ENCODE measurements at places on chromosomes 6 and 20.

- no peak for DNase-seq
These were observed 791.5 kb downstream of the TFAP2A start for GRCh38 chr6:9623228-9623832.

DNA sequence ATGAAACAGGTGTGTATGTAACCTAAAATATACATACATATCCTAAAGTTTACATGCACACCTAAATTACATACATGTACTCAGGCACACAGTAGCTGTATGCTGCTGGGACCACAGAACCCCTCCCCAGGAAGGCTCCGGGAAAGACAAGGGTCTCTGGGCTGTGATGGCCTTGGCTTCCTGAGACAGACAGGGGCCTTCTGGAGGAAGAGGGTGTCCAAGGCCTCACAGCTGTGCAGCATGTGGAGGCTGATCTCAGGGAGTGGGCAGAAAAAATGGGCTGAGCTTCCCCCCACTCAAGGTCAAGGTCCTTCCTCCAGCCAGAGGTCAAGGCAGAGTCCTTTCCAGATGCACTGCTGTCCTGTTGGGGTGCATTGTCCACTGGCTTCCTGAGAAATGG, 129.1 kb upstream of the THBS2 start:
- DNase-seq = no peak

DNA sequence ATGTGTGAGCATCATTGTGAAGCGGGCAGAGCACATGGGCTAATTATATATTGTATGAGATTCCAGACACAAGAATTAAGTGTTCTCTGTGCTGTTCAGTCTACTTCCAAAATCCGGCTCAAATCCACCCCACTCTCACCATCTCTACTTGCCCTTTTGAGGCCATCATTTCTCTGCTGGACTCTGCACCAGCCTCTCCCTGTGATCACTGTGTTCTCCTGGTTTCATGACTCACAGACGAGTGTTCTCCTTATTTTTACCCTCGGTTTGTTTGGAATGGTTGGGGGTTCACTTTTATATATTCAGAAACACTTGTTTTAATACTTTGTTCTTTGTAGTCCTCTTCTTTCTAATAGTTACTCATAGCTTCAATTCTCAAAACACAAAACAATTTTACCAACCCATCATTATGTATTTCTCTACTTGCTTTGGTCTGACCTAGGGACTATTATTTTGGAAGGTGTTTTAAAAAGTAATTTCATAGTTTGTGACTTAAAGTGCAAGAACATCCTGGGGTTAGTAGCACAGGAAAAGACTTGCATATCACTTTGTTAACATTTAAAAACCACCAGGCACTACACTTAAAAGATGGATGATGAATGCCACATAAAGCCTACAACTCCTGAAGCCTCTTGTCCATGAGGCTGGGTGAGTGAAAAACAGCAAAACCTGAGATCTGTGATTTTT, 82.7 kb downstream of the UST start:
- DNase-seq = no peak

- DNase-seq = no peak
These were observed 18.6 kb downstream of the KCNG1 start for GRCh38 chr20:51004305-51004727.

DNA sequence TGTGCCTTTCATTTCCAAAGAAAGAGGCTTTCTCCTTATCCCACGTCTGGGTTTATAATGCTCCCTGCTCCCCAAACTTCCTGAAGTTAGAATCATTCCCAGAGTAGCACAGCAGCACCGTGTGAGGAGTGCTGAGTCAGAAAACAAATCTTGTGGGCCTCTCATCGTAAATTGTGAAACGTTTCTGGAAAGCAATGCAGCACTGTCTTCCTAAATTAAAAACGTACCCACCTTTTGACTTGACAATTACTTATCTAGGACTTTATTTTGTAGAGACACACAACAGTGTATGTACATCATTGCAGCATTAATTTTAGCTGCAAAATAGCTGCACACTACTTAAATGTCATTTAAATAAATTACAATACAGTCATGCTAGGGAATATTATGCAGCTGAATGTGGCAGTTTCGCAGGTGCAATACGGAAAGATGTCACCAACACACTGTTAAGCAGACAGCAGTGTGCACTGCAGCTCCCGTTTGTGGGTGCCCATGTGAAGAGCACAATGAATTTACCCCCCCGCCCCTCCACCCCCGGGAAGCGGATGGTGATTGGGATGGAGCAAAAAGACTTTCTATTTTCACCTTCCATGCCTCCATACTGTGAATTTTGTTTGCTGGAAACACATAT, 30.8 kb downstream of the RRBP1 start:
- no peak for DNase-seq

DNA sequence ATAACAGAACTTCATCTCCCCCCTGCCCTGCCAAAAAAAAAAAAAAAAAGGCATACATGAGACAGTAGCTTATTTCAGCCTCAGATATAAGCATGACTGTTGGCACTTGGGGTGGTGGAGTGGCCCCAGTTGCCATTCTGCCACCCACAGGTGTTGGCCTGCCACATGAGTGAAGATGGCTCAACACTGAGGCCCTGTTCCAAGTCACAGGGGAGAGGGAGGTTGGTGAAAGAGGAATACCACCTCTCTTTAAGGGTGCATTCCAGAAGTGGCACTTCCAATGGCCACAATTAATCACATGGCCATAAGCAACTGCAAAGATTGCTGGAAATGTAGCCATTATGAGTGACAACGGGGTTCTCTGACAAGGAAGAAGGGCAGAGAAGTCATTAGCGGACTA, 61.9 kb upstream of the JARID2 start:
- no peak for DNase-seq

- no peak for DNase-seq
These were observed 207.8 kb downstream of the TPBG start for GRCh38 chr6:82571455-82571854.

GRCh38 chr6:118876814-118877213, 17.1 kb upstream of the ASF1A start:
- no peak for DNase-seq

GRCh38 chr20:10370091-10370887, 63.7 kb downstream of the MKKS start:
- no peak for DNase-seq

GRCh38 chr6:72390548-72390947, 231.3 kb upstream of the KCNQ5 start:
- DNase-seq = no peak

DNA sequence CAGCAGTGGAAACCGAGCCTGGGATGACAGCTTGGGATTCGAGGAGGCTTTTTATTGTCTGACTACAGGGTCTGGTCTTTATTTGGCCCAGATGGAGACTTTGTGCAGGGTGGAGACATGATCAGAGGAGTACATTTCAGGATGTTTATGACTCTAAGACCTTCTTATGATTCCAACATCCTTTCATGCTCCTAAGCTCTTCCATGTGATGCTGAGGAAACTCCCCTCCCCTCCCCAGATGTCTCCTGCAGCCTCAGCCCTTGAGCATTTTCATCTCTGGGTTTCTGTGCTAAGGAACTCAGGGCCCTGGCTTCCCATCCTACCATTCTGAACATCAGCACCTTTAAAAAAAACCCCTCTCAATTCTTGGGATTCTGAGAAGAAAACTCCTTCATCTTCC, 186.6 kb downstream of the SOX4 start:
- DNase-seq = no peak

DNA sequence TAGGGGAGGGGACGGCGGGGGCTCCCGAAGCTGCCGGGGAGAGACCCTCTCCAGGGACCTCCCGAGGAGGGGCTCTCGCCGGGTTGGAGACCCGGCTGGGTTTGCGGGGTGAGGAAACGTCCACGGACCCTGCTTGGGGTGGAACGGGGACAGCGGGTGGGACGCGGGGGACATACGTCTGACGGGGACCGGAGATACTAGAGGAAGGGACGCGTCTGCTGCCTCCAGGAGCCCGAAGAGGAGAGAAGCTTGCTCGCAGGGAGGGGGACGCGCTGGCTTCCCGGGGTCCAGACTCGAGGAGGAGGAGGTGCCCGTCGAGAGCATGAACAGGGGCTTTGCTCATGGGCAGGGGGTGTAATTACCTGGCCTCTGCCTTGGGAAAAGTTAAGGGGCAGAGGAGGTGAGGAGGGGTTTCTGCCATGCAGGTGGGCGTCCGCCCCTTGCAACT, 593 bp downstream of the DNMT3B start:
- no peak for DNase-seq

DNA sequence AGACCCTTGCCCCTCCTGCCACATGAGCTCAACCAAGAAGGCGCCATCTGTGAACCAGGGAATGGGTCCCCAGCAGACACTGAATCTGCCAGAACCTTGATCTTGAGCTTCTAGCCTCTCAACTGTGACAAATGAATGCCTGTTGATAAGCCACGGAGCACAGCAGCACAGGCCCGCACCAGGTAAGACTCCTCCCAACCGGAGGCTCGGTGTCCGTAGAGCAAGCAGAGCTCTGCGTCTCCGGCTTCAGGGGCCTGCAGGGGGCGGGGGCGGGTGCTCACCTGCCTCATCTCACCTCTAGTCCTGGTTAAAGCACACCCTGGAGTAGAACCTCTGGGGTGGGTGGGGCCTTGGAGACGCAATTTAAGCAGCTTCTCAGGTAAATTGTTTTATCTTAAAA, 122.7 kb downstream of the SMOC2 start:
- no peak for DNase-seq

DNA sequence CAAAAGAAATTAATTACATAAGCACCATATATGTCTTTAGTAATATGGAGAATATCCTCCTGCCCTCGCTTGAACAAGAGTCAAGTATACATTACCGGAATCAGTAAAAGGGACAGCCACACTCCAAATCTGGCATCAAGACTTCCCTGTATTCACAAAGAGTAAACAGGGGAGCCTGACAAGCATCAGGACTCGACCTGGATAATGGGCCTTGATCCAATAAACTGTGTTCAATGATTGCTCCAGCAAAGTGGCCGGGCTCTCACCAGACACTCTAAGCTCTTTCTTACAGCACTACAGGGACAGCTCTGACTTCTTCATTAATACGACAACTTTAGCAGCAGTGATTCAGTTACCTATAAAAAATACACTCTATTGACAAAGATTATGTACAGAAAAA, 307.9 kb upstream of the POU3F2 start:
- DNase-seq = peak; percentile 78

DNA sequence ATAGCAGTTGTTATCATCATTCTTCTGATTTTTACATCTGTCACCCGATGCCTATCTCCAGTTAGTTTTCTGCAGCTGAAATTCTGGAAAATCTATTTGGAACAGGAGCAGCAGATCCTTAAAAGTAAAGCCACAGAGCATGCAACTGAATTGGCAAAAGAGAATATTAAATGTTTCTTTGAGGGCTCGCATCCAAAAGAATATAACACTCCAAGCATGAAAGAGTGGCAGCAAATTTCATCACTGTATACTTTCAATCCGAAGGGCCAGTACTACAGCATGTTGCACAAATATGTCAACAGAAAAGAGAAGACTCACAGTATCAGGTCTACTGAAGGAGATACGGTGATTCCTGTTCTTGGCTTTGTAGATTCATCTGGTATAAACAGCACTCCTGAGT, 2.1 kb downstream of the CALHM6 start:
- peak; percentile 90 for DNase-seq

DNA sequence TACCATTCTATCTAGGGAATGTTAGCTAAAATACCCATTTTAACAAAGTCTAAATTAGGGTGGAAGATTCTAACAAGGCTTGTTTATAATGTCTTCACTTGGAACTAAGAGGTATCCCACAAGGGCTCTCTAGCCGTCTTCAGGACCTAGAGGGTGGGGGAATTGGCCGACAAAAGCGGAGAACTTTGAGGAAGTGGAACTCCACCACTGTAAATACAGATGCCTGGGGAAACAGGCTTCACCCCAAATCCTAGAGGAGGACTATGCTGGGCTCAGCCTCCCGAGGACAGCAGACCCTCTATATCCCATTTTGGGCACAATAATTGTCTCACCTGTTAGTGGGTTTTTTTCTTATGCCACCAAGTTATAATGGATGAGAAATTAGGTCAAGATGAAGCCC, 58.0 kb upstream of the TFB1M start:
- no peak for DNase-seq

DNA sequence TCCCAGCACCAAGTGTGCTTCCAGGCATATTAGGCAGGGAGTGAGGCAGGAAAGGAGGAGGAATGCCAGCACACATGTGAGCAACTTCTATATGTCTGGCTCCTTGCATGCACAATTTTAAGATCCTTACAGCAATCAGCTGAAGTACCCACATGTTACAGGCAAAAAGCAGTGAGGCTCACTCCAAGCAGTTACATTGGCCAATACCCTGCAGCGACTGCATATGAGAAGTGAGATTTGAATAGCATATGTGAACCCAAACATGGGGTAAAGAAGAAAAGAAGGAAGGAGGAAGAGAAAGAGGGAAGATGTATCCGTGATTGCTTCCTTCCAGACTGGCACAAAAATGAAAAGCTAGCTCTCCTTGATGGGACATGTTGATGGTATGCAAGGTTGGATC, 193.6 kb downstream of the PTPRT start:
- no peak for DNase-seq

DNA sequence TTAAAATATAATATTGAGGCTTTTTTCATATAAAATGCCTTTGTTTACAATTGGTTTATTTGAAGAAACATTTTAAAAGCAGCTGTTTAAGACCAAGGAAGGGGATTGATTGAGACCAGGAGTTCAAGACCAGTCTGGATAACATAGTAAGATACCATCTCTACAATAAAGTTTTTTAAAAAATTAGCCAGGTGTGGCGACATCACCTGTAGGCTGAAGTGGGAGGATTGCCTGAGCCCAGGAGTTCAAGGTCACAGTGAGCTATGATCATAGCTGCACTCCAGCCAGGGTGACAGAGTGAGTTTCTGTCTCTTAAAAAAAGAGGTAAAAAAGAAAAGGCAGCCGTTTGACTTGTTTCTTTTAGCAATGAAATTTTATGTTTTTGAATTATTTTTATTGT, 117.0 kb downstream of the STXBP5 start:
- no peak for DNase-seq

- DNase-seq = peak; percentile 47
These were observed 184.2 kb downstream of the LY86 start for GRCh38 chr6:6772751-6773150.

GRCh38 chr6:89940225-89941027, 46.2 kb downstream of the GJA10 start:
- peak; percentile 80 for DNase-seq

- DNase-seq = no peak
These were observed 219.0 kb downstream of the THBS2 start for GRCh38 chr6:169034516-169035167.

GRCh38 chr20:23231561-23232218, 118.9 kb upstream of the NXT1 start:
- no peak for DNase-seq

DNA sequence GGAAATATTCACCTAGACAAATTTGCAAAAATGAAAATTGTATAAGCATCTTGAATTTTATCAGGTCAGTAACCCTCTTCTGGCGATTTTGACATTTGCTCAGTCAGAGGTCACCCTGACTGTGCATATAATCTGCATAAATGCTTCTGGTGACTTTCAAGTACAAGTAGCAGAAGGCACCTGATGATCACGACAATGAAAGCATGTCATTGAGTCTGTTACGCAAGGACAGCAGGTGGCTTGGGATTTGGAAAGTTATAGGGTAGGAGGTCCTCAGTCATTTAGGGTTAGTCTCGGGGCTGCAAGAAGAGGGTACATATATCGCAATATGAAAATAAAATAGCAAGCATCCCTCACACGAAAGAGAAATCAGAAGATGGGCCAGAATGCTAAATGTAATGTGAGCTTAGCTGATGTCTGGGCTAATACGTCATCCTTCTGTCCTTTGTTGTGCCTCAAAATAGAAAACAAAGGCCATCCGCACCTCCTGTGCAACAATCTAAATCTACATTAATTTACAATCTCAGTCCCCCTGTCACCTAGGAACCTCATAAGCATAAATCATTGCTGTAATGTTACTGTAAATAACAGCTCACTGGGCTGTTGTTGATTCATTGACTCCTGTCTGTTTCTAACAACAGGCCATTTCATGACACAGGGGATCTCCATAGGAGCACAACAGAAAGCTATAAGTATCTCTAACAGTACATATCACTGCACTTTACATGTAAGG, 155.2 kb upstream of the RSPO3 start:
- DNase-seq = no peak

All from NCI-H2029 treated with DMSO at 0.1 percent for 48 hours (cell line).